Hindlimb muscle (tissue), 1 donor: ENCODE measurements at places on chromosomes 13 and 19. TPM values are rescaled to one million over a fixed set of nuclear protein-coding genes. Genes with fewer than 3 reads are reported as not detected.

KCNN4 gene
- 1.1 TPM for polyA plus RNA-seq

GRCh38 chr19:9500796-9501195, 2.4 kb upstream of the ZNF560 start:
- DNase-seq, result no peak

DNA sequence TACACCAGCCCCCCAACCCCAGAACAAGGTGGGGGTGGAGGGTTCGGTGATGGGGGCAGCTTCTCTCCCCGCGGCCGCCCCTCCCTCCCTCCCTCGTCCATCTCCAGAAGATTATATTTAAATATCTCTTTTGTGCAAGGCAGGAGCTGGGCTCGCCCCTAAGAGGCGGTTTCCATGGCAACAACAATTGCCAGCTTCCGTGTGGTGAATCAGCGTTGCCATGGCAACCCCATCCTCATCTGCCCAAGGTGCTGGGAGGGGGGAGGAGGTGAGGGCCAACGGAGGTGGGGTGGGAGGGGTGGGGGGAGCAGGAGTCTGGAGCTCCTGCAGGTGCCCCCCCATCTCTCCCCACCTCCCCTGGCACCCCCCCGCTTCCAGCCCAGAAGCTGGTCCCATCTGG, 46.4 kb downstream of the CELF5 start:
- DNase-seq, result no peak

DNA sequence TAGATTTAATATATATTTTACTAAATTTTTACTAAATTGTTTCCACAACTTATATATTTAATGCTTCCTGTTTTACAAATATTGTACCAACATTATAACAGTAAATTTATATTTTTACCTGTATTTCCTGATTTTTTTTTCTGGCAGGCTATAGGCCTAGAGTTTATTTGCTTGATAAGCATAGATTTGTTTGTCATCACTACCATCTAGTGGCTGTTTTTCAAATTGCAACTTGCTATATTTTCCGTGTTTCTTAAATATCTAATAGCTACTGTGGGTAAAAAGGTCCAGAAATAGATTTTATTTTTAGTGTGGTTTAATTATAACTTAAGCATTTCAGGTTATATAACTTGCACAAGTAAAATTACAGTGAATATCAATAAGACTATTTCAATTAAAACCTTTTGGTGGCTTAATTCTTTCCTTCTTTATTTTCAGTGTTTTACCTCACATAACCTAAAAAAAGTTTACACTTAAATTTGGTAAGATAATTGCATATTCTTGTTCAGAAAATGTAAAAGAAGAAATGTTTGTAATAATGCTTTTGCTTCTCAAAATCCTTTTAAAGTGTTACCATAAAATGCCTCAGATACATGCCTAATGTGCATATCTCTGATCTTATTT, 60.6 kb downstream of the NDFIP2 start:
- DNase-seq, result peak; percentile 48

HMGB1 gene
- polyA plus RNA-seq, result 366 TPM

DNA sequence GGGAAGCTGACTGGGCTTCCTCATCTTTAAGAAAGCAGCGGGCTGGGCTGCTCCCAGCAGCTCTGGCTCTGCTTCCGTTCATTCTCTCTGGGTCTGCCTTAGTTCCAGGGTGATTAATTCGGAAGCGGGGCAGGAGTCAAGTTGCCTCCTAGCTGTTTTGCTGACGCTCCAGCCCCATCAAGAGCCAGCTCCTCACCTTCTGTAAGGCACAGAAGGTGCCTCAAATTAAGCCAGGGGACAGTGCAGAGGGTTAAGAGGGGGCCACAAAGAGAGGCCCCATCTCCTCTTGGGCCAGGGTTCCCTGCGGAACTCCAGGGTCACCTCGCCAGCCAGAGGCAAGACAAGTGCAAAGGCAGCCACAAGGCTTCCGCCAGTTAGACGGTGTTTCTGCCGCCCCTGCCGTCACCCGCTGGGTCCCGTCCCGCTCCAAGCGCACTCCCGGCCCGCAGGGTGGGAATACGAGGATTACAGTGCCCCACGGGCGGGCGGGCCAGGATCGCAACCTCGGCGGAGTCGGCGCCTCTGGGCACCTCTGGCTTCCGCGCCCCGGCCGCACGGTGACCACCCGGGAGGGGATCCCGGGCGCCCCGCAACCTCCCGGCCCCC, 508 bp downstream of the SLC15A1 start:
- no peak for DNase-seq

DNA sequence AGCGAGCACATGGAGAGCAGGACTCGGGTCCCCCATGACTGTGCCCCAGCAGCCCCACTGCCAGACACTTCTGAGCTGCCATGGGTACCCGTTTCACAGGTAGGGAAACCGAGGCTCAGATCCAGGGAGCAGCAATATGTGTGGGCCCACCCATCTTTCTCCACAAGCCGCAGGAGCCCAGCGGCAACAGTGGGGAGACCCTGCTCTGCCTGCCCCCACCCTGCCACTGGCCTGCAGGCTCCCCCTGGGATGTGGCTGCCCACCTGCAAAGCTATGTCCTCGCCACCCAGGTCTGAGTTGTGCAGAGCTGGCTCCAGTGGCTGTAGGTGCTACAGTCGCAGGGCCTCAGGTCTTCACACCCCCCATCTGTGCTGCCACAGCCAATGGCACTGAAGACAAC, 50.6 kb upstream of the C1QTNF9B start:
- DNase-seq, result no peak

CALR gene
- 361 TPM for polyA plus RNA-seq

GRCh38 chr13:112144616-112145550, 77.9 kb downstream of the SOX1 start:
- no peak for DNase-seq

GRCh38 chr19:4868286-4868834, 893 bp upstream of the PLIN3 start:
- DNase-seq, result no peak

DNA sequence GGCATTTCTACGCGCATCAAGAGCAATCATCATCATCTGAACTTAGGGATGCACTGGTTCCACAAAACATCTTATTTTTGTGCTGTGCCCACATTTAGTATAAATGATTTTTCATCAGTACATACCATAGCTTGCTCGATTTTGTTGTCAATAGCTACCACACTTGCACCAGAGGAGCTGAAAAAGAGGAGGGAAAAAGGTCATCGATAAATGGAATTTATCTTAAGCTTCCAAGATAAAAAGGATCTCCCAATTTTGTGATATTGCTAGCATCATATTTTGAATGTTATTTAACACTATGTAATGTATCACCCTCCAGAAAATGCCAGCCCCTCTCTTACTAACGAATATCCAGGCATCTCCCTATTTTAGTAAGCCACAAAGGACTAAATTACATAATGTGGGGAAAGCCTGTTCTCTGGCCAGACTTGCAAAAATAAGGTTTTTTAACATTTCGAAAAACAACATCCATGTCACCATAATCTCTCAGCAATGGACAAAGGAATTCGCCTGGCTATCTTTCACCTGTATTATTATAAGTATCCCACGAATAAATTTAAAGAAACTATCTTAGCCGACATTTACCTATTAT, 62.4 kb downstream of the SERP2 start:
- DNase-seq, result no peak

DNA sequence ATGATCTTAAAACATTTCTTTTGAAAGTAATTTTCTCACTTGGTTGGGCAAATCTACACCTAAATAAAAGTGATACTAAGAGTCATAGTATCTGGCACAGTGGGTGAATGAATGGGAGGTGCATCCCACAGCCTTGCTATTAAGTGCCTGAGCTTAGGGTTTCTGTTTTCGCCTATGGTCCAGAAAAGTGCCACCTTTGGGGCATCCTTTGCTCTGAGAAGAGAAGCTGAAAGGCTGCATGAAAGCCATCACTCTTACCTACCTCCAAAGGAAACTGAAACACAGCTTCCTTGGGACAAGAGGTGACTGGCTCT, 55.6 kb upstream of the AKAP11 start:
- no peak for DNase-seq

DNA sequence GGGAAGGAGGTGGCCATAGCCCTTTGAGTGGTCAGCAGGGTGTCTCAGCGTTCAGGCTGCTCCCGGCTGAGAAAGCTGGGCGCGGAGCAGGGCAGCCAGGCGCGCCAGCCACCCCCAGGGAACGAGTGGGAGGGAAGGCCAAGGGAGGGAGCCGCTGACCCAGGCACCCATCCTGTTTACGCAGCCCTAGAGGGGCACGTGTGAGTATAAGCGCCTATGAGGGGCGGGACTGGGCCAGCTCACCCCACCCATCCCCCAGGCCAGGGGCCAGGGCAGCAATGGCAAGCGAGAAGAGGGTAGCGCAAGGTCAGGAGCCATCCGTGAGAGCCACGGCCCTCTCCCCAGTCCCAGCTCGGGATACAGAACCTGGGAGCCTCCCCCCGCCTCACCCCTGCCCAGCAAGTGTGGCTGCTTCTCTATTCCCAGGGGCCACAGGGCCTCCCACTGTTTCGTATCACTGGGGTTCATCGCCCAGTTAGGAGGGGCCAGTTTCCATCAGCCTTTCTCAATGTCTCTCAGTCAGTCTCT, 897 bp upstream of the DMKN start:
- DNase-seq, result no peak

IGFL1 gene
- not detected for polyA plus RNA-seq

VMAC gene
- 5.1 TPM for polyA plus RNA-seq
